Neuronal stem cell (in vitro differentiated cells): ENCODE measurements at places on chromosomes 4 and X.

- no peak for DNase-seq
Measured at GRCh38 chrX:151633157-151633556, 62.1 kb upstream of the PRRG3 start.

- DNase-seq = no peak
Measured at GRCh38 chr4:8555716-8556115, 24.5 kb upstream of the GPR78 start.

GRCh38 chr4:111919639-111920038, 225.6 kb upstream of the FAM241A start:
- DNase-seq = no peak

GRCh38 chr4:75434105-75434504, 80.1 kb downstream of the RCHY1 start:
- DNase-seq = no peak

GRCh38 chrX:23332888-23333821, 1.5 kb upstream of the PTCHD1 start:
- no peak for DNase-seq

DNA sequence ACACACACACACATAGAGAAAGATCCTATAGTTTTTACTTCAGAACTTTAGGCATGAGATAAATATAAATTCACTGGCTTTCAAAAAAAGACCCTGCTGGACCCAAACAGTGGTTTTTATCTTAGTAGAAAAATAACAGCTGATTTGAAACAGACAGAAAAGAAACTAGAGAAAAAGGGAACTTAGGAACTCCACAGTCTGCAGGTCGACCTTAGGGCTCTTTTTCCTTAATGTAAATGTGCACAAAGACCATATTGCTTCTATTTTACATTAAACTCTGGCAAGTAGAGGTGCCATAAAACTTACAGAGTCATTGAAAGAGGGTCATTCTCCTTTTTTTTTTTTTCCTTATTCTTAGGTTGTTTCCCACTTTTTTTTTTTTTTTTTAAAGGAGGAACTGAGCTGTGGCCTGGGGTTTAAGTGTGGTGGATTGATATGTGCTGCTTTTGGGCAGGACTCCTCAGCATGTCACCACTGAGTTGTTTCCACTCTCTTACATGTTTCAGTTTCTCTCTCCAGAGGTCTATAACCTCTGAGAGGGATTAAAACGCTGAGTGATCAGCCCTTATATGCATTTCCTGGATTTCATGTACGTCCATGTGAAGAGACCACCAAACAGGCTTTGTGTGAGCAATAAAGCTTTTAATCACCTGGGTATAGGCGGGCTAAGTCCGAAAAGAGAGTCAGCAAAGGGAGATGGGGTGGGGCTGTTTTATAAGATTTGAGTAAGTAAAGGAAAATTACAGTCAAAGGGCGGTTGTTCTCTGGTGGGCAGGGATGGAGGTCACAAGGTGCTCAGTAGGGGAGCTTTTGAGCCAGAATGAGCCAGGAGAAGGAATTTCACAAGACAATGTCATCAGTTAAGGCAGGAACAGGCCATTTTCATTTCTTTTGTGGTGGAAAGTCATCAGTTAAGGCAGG, 70.8 kb upstream of the PACRGL start:
- DNase-seq = no peak

GRCh38 chr4:14729282-14730000, 272.8 kb upstream of the CPEB2 start:
- no peak for DNase-seq

GRCh38 chr4:170025523-170026252, 507 bp downstream of the MFAP3L start:
- DNase-seq = peak; percentile 15

DNA sequence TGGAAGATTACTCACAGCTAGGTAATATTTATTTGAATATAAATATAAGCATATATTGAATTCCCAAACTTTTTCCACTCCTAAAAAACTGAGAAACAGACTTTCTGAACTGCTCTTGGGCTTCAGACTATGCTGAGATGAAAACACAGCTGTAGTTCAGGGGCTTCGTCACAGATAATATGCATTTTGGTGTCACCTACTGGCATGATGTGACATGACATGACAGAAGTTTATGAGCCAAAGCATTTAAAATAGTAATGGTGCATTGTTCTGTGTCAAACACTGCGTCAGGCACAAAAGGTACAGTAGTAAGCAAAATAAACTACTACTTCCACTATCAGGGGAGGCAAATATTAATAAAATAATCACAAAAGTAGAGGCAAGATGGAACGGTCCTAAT, 171.3 kb downstream of the BTC start:
- peak; percentile 8 for DNase-seq

- no peak for DNase-seq
Measured at GRCh38 chr4:129230846-129231245, 134.9 kb downstream of the C4orf33 start.

DNA sequence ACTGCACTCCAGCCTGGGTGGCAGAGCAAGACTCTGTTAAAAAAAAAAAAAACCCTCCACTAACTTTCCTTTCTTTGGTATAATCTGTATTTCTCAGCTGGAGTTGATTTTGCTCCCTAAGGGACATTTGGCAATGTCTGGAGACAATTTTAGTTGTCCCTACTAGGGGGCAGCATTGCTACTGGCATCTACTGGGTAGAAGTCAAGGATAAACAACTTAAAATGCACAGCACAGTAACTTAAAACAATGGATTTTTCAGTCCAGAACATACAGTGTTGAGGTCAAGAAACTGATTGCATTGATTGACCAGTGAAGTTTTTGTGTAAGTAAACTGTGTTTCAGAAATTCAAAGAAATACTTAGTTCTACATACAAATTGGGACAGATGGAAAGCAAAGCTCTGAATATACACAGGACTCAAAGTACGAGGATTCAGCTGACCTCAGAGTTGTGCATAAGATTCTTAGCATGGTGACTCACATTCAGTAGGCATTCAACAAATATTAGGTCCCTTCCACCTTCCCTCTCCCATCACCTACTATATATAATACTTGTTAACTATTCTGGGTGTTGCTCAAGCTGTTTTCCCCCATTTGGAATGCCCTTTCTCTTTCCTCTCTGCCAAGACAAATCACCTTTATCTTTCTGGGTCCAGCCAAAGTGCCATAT, 8.8 kb downstream of the DDX53 start:
- DNase-seq = no peak

DNA sequence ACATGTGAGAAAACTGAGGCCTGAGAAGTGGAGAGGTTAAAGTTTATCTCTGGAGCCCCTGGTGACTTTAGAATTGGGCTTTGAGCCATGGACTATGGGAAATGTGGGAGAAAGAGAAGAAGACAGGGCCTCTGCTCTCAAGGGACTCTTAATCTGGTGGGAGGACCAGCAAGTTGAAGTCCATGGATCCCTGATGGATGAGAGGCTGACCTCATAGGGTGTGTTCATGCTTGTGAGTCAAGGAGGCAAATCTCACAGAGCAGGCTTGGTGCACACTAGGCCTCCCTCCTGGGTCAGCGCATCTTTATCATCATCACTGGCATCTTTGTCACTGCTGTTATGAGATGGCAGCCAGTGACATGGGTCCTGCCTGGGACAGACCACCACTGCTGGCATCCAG, 211.9 kb downstream of the AFAP1 start:
- DNase-seq = no peak

- DNase-seq = peak; percentile 56
Measured at GRCh38 chr4:742742-743311, 37.2 kb downstream of the PCGF3 start.

- no peak for DNase-seq
Measured at GRCh38 chr4:1851160-1851559, 4.8 kb downstream of the LETM1 start.

- DNase-seq = no peak
Measured at GRCh38 chr4:112908511-112908910, 140.9 kb upstream of the ANK2 start.

DNA sequence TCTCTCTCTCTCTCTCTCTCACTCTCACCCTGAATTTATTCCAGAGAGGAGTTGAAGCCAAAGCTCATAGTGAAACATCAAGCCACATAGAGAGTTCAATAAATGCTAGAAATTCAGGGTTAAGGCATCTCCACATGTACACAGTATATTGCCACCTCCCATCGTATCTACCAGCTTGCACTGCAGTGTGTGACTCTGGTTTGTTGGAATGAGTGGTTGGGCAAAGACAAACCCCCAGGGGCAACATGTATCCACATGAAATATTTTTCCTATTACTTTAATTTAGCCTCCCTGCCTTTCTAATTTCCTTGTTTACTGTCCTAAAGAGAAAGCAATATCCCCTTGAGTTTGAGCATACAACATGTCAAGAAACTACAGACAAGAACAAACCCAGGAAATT, 247.3 kb downstream of the SPATA18 start:
- DNase-seq = no peak

GRCh38 chr4:111398906-111399330, 746.3 kb upstream of the FAM241A start:
- DNase-seq = no peak

GRCh38 chr4:53994382-53995102, 69.9 kb downstream of the CHIC2 start:
- no peak for DNase-seq

- no peak for DNase-seq
Measured at GRCh38 chr4:99404595-99405287, 30.4 kb downstream of the ADH7 start.

DNA sequence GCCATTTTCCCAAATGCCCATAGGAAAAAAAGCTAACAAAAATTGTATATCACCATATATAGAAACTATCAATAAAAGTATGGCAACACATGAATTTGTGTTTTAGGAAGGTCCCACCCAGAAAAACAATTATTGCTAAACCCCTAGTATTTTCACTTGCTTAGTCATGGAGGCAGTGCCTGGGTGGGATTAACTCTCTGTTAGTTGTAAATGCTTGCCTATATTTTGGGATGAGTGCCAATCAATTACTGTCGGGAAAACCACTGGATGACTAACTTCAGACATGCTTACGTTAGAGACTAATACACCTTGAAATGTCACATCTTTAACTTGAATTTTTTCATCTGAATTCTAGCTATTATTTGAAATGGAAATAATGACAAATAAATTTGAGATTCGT, 33.9 kb downstream of the TMPRSS11A start:
- DNase-seq = no peak

DNA sequence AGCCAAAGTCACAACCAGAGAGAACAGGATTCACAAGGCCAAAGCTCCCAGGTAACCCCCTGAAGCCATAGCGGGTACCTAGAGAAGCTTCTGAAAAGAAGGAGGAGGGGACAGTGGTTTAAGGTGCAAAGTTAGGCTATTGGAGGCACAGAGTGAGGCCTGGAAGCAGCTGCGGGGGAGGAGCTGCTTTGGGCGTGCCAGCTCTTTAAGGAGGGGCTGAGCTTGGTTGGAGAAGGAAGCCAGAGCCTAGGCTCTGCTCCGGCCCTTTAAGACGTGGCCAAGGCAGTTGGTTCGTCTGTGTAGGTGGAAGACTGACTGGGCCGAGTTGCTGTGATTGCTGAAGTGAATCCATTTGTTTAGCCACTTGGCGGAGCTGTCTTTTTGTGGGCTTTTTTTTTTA, 1.5 kb downstream of the KLF8 start:
- no peak for DNase-seq

- DNase-seq = no peak
Measured at GRCh38 chr4:20352163-20352431, 100.4 kb downstream of the SLIT2 start.

DNA sequence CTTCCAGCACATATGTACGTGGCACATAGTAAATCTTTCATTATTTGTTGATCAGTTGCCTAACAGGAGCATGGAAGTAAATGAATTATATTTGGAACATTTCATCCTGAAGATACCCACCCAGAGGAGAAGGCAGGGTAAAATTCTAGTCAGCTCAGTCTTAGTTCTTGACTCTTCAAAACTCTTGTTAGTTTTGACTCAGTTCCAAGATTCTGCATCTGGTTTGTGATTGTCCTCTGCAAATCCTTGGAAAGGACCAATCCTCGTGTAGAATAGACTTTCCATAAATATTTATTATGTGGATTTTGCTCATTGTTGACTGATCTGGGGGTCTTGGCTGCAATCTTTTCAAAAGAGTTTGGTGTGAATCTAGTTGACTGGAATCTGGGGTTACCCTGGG, 257.5 kb upstream of the FAT1 start:
- no peak for DNase-seq

DNA sequence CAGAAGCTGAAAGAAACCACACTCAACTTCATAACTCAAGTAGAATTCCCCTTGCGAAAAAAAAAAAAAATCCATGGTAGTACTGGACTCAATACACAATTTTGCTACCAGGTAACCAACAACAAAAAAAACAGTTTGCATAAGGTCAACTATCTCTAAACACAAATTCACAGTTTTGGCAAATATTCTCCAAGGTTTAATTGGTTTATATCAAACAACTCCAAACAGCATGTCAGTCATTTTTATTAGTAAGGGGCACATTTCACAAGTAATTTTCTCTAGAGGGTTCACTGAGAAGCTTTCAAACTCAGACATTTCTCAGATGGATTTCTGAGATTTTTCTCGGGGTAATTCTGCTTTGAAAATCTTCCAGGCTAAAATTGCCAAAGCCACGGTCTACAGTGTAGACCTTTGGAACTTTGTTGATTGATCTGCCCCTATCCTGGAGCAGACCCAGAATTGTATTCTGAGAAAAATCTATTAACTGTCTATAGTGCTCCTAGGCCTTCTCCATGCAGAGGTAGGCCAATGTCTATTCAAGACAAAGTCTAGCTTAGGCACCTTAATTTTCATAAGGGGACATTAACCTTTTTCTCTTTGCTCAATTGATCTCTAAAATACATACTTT, 73.7 kb upstream of the NFKB1 start:
- DNase-seq = no peak

GRCh38 chr4:574346-575161, 1.5 kb downstream of the TMEM271 start:
- DNase-seq = no peak

- DNase-seq = no peak
Measured at GRCh38 chrX:40167850-40168479, 70.2 kb upstream of the BCOR start.

DNA sequence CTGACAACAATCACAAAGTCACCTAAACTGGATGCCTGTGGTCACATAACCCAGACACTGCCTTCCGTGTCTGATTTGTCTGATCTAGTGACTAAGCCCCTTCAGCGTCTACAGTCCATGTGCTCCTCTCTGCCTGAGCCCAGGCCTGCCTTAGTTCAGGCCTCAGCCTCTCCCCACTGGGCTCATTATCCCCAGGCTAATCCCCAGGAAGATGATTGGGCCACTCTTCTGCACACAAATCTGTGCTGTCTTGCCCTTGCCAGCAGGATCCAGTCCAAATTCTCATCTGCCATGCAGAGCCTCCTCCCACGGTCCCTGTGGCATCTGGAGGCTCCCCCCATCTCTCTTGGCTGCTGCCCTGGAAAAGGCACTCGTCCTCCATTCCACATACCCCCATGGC, 96.5 kb downstream of the SLC2A9 start:
- no peak for DNase-seq

DNA sequence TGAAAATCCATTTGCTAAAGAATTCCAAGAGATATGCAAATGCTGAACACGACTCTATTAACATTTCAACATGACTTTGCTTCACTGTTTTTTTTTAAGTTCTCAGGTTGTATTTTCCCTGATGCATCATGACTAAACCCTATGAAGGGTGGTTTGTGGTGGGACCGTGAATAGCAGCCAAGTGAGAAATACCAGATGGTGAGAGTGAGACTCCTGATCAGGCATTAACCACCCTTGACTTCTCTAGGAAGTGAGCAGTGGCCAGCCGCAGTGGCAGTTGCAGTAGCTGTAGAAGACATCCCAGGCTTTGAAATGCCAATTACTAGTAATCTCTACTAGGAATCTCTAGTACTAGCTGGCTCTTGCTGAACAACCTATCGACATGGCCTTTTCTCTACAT, 383.4 kb downstream of the FAM133A start:
- DNase-seq = no peak
